ENCODE measurements at places on chromosomes 4 and X.

DNA sequence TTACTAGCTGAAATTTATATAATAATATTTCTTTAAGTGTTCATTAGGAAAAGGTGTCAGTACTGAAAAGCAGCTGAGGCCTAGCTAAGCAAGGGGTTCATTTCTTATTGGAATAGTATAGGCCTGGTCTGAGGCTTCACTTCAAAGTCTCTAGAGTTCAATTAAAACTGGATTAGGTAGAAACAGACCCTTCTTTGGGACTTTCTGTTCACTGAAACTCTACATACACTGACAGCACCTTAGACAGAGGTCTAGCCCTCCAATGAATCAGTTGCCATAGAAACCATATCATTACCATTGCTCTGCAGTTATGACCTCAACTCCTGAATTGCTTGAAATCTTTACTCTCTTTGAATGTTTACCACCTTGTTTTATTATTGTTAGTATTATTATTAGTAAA lies 86.4 kb upstream of the MAB21L2 start:
- DNase-seq: no peak

DNA sequence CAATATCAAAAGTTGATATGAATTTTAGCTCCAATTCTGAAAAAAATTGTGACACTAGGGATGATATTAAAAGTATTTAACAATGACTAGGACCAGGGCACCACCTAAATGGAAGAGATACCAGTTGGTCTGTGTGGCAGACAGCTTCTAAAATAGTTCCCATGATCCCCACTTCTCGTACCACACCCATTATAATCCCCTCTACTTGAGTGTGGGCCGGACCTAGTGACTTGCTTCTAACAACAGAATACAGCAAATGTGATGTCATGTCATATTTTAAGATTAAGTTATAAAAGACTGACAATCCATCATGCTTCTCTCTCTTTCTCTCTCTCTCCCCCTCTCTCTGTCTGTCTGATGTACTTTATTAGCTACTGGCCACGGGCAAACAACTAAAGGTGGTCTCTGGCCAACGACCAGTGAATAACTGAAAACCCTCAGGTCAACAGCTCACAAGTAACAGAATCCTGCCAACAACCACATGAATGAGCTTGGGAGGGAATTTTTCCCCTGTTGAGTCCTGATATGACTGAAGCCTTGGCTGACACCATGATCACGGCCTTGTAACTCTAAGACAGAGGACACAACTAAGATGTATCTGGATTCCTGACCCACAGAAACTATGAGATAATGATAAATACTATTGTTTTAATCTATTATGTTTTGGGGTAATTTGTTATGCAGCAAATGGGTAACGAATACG lies 34.4 kb downstream of the FAM13A start:
- no peak for DNase-seq

- no peak for DNase-seq
Measured at GRCh38 chr4:24382381-24382780, 202.0 kb downstream of the DHX15 start.

DNA sequence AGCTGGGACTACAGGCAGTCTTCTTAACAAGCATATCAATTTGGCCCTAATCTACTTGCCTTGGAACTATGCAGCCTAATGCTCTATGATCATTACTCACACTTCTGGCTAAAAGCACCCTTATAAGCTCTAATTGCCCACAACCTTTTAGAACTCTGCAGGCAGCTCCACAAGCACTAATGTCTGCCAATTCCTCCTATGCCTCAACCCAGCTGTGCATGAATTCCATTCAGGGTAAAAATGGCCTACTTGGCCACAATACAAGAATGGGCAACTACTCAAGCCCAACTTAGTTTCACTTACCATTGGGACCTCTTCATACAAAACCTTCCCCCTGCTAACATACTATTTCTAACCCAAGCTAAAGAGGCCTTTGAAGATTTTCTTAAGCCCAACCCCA lies 51.7 kb downstream of the ZNF718 start:
- no peak for DNase-seq

GRCh38 chr4:86890790-86891189 lies 1.4 kb downstream of the C4orf36 start:
- DNase-seq: no peak

DNA sequence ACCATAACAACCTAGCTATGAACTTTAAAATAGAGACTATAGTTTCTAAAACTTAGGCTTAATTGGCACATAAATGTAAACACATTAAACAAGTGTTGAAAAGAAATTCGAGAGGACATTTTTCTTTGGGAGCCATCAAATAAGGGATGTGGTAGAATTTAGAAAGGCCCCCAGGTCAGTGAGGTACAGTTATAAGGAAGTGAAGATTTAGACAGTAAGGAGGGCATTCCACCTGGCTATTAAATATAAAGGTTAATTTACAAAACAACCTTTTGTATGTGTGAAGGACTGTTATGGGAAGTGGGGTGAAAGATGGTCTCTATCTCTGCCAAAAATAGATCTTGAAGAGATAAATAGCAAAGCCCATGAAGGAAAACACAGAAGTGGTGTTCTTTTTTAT lies 83.9 kb downstream of the AFF1 start:
- DNase-seq: no peak

GRCh38 chr4:99762728-99763127 lies 53.9 kb upstream of the DAPP1 start:
- DNase-seq: no peak
